ENCODE measurements at places on chromosomes 12 and 14.

DNA sequence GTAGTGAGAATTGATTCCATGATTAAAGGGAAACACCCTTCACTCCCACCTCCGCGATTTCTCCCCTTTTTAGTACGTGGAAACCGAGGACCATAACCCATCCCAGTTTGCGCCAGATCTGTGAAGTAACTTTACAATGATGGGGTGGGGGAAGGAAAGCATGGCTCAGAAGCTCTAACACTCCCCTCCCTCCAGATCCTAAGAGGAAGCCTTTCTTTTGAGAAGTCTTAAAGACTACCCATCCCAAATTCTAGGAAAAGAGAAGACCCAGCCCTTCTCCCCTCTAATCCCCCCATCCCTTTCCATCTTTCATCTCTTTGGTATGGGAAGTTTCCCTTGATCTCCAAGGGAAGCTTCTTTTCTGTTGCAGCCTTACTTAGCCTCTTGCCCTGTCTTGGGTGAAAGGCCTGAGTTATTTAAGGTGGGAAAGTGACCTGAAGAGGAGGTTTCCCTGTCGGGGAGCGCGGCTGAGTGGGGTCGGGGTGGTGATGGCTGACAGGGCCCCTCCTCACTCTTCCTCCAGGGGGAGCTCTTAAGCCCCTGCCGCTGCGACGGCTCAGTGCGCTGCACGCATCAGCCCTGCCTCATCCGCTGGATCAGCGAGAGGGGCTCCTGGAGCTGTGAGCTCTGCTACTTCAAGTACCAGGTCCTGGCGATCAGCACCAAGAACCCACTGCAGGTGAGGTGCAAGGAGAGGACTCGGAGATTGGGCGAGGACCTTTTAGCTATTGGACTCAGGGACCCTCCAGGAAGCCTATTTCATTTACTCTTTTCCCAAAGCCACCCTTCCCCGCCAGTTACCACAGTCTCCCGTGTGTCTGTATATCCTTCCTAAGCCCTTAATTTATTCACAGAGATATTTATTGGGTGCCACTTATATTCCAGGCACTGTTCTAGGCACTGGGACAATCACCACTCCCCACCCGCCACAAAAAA lies 1.8 kb downstream of the MARCHF9 start:
- DNase-seq, result no peak

DNA sequence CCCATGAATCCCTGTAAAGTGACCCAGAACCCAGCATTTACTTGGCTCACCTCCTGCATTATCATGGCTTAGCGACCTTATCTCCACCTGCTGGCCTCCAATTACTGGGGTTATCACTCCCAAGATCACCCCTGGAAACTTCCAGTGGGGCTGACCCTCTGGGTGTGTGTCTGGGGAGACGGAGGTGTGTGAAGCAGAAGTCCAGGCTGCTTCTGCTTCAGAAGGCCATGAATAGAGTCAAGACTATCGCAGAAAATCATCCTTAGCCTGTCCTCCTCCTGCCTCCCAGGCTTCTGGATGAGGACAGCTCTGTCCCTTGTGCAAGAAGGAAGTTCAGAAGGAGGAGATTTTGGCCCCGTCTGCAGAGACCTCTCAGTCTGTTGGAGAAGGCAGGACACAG lies 408 bp upstream of the KRT72 start:
- no peak for DNase-seq

DNA sequence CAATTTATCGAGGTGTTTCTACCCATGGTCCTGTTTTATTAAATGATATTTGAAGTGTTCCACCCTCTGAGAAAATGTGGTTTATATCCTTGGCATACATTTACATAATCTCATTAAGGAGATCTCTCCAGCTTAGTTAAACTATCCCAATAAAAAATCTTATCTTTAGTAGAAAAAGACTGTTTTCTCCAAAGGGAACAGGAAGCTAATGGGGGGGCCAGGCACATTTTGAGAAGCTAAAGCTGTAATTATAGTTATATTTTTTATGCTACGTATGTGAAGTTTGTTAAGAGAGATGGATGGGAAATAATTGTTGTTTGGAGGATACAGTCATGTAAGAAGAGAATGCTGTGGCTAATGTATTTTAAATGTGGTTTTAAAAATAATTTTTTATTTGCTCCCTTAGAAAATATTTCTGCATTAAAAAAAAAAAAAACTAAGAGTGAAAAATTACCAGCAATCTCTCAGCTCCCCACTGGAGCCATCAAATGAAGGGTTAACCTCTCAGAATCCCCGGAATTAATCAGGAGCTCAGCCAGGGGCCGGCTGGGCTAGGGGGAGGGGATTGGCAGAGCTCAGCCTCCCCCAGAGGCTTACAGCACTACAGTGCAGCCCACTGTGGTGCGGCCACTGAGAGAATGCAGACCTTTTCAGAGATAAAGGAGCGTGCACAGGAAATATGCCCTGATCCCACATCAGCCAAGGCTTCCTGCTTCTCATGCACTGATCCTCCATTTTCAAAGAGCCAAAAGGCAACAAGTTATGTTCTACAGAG lies 185.8 kb downstream of the EGLN3 start:
- DNase-seq, result no peak

DNA sequence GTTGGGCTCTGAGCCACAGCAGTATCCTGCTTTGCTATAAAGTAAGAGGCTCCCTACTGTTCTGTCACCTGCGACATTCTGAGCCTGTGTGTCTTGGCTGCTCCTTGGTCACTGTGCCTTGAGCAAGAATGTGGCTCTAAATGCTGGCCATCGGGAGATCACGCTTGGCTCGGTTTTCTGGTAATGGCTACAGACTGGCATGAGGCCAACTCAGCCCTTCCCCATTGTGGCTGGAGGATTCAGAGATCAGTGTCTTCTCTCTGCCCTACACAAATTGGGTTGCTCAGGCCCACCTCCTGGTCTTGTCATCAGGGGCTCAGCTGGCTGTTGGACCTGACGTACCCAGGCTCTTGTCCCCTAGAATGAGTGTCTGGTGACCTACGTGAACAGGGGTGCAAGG lies 94.5 kb downstream of the PLXNC1 start:
- DNase-seq, result no peak

DNA sequence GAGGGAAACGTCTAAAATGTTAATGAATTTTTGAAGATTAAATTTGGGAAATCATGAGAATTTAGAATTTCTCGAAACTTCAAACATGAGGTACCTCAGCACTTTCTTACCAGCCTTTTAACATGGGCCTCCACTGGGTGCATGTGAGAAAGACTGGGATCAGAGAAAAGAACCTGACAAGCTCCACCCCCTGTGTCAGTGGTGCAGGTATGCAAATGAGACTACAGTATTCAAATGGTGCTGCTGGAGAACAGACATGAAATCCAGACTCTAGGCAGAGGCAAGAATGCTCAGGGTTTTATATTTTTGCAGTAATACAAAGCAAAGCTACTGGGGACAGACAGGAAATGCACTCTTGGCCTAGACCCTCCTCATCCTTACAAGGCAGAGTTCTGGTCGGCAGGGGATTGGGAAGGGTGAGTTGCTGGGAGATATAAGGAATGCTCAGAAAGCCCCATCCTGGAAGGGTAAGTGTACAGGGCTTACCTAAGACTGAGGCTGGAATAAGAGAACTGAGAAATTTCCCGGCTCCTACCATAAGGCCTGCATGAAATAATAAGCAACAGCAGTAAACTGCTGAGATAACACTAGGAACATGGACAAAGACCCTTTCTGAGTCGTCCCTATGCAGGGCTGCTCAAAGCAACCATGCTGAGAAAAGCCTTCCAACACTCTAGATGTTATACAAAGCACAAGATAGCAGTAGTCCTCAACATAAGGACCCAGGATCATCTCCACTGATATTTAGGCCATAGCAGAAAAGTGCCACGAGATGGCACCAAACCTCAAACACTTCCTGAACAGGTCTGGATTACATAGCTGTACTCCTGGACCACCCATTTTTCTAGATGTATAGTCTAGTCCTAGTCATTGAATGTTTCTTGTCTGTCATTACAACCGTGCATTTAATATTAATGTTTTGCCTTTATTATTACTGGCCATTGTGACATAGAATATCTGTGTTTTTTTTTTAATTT lies 260.8 kb downstream of the RASSF9 start:
- peak; percentile 64 for DNase-seq

GRCh38 chr12:79973801-79974200 lies 38.9 kb upstream of the PPP1R12A start:
- DNase-seq, result no peak

- no peak for DNase-seq
Measured at GRCh38 chr12:66879409-66879808, 200.5 kb upstream of the GRIP1 start.

GRCh38 chr12:7788294-7788660 lies 925 bp upstream of the NANOG start:
- DNase-seq, result no peak

GRCh38 chr14:29123017-29123416 lies 356.4 kb downstream of the FOXG1 start:
- no peak for DNase-seq

DNA sequence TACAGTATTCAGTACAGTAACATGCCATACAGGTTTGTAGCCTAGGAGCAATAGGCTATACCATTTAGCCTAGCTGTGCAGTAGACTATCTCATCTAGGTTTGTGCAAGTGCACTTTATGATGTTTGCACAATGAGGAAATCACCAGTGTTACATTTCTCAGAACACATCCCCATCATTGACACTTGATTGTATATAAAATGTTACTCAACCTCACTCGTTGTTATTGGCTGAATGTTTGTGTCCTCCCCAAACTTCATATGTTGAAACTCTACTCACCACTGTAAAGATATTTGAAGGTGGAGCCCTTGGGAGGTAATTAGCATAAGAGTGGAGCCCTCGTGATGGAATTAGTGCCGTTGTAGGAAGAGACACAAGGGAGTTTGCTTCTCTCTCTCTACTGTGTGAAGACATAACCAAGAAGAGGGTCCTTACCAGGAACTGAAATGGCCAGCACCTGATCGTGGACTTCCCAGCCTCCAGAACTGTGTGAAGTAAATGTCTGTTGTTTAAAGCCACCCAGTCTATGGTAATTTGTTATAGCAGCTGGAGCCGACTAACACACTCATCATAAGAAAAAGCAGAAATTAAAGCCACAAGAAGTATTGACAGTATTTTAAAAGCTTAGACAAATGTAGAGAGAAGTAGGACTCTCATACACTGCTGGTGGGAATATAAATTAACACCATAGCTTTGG lies 3.2 kb upstream of the MED13L start:
- DNase-seq, result no peak

DNA sequence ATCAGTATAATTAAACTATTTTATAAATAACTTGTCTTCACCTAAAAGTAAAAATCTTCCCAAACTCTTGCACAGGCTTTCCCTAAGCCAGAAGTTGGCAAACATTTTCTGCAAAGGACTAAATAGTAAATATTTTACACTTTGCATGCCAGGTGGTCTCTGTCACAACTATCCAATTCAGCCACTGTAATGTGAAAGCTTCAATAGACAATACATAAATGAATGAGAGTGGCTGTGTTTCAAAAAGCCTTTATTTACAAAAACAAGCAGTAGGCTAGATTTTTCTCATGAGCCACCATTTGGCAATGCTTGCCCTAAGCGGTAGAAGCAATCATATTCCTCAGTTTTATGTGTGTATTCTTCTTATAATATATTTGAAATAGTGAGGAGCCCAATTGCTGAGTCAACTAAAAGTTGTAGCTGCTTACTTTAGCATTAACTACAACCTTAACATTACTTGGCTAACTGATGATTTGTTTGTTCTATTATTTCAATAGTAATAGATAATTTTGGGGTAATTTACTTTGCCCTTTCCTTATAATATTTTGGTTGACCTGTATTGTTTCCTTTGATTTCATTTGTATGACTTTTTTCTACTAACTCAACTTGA lies 236.0 kb upstream of the SYT1 start:
- no peak for DNase-seq

All from EH (cell line).